ENCODE measurements at places on chromosomes 2 and 18.
A peak's percentile ranks its signal among the peaks of the same experiment; 100 is the strongest.

DNA sequence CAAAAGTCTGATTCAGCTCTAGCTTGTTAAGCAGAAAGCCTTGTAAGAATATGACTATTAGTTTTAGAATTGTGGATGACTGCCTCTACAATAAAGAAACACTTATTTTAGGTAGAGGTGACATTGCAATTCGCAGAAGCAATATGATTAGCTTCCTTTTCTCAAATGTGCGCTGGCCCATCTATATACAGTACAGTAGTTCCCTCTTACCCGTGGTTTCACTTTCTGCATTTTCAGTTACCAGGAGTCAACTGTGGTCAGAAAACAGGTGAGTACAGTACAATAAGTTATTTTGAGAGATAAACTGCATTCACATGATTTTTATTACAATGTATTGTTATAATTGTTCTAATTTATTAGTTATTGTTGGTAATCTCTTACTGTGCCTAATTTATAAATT is 405.1 kb downstream of the GPD2 start:
- no peak for DNase-seq

- no peak for DNase-seq
Observed at GRCh38 chr2:222315443-222316121, 16.8 kb upstream of the PAX3 start.

- DNase-seq, result no peak
Observed at GRCh38 chr2:33069894-33070651, 123.3 kb downstream of the LTBP1 start.

GRCh38 chr2:200306196-200306930 is at the start of gene SPATS2L:
SPATS2L (plus strand) TSS chr2:200306693; CDS start chr2:200389245, 82,552 bp downstream.
- peak; percentile 67 for DNase-seq

- no peak for DNase-seq
Observed at GRCh38 chr2:121771976-121772742, 16.7 kb downstream of the TSN start.

DNA sequence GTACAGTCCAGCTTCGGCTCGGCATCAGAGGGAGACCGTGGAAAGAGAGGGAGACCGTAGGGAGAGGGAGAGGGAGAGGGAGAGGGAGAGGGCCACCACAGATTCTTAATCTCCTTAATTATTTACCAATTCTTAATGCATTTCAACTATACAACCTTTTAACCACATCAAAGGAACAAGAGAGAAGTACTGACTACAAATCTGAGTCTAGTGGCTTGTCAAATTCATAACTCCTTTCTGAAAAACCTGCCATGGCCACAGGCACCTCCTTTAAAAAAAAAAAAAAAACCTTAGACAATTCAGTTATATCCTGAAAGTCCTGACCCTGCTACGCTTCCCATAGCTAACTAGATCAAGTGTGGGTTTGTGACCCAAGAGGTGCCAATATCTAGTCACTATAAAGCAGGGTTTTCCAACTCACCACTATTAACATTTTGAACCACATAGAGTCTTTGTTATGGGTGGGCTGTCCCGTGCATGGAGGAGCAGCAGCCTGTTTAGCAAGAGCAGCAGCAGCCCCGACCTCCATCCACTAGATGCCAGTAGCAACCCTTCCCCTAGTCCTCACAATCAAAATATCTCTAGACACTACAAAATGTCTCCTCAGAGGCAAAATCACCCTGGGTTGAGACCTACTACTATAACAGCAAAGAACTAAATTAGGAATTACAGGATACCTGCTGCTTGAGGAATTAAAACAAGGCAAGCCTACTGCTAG is 6.8 kb downstream of the ESCO1 start:
- peak; percentile 36 for DNase-seq

- no peak for DNase-seq
Observed at GRCh38 chr2:31805688-31806087, 205.1 kb downstream of the MEMO1 start.

GRCh38 chr2:38590053-38590452 is 12.7 kb downstream of the HNRNPLL start:
- peak; percentile 56 for DNase-seq

GRCh38 chr18:79664525-79665125 is 15.0 kb upstream of the CTDP1 start:
- no peak for DNase-seq

DNA sequence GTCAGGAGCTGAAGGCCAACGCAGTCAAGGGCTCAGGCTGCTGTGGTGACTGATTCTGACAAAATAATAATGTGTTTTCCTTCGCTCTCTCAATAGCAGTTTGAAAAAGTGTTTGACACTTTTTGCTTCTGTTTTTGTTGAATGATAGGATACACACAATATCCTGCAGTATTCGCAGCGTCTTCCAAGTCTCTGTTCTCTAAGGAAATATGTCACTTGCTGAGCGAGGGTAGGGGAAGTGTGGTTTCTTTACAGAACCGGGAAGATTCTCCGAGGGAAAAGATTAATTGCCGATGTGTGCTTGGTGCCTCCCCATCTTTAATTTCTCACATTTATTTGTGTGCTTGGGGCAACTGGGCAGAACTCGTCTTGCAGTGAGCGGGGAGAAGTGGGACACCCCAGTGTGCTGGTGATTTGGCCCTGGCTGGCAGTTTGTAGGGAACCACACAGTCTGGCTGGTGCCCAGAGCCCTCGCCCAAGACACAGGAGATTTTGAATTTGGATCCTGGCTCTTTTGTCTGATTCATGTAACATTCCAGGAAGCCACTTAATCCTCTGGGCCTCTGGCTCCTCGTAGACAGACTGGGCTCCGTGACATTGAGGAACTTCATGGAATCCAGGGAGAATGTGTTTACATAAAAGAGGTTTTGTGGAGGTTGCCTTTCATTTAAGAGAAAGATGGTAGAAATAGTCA is 169.4 kb downstream of the LDLRAD4 start:
- DNase-seq, result no peak

- DNase-seq, result no peak
Observed at GRCh38 chr2:98498703-98499440, 54.2 kb downstream of the INPP4A start.

GRCh38 chr2:159450180-159450579 is 163.7 kb upstream of the WDSUB1 start:
- no peak for DNase-seq

DNA sequence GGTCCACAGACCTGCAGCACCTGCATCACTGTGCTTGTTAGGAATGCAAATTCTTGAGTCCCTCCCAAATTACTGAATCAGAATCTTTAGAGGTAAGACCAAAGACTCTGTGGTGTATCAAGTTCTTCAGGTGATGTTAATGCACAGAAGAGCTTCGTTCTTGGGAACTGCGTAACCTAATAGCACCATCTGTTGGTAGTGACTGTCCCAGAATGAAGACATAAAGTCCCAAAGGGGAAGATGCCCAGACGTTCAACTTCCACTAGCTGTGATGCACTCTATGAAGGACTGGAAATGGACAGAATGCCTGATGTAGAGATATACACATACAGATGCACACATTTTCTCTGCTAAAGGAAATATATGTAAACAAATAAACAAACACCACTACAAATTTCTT is 576.0 kb downstream of the LRP1B start:
- peak; percentile 74 for DNase-seq

GRCh38 chr2:183172220-183172887 is 48.1 kb downstream of the NUP35 start:
- DNase-seq, result no peak

GRCh38 chr2:10286216-10287037 is 16.3 kb upstream of the HPCAL1 start:
- no peak for DNase-seq

- DNase-seq, result no peak
Observed at GRCh38 chr18:60196836-60197606, 175.6 kb downstream of the MC4R start.

- no peak for DNase-seq
Observed at GRCh38 chr2:111205774-111206173, 85.1 kb downstream of the BCL2L11 start.

GRCh38 chr2:217713395-217714286 is 289.2 kb downstream of the TNS1 start:
- peak; percentile 81 for DNase-seq

- no peak for DNase-seq
Observed at GRCh38 chr18:71797554-71797953, 746.6 kb downstream of the CBLN2 start.

DNA sequence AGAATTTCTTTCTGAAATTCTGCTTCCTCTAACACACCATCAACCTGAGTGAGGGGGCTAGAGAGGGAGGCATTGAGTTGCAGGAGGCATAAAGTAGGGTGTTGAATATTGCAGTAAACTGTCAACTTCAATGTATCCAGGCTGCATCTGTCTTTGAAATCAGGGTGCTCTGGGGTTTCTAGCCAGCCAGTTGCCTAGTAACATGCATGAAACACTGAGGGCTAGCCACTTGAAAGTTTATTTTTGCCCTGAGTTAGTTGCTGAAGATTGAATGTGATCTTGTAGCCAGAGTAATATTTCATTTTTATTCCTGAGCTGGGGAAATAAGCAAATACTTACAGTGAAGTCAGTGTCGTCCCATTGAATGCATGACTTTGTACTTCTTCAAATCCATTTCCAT is 41.9 kb downstream of the LHCGR start:
- DNase-seq, result no peak

DNA sequence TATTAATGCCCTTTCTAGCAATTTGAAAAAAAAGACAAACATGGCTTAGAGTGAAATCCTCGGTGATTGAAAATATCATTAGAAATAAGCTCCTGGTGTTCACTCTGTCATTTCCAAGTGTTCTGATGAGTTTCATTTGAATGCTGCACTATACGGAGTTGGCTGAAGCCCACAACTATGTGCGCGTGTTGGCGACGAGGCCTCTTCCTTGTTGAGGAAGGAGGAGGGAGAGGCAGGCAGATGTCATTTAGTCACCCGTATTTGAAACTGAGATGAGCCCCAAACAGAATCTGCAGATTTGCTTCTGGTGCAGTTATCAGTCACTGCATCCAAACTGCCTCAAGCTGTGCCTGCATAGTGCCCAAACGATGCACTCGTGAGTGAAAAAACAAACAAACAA is 23.5 kb upstream of the SKOR2 start:
- DNase-seq, result no peak

DNA sequence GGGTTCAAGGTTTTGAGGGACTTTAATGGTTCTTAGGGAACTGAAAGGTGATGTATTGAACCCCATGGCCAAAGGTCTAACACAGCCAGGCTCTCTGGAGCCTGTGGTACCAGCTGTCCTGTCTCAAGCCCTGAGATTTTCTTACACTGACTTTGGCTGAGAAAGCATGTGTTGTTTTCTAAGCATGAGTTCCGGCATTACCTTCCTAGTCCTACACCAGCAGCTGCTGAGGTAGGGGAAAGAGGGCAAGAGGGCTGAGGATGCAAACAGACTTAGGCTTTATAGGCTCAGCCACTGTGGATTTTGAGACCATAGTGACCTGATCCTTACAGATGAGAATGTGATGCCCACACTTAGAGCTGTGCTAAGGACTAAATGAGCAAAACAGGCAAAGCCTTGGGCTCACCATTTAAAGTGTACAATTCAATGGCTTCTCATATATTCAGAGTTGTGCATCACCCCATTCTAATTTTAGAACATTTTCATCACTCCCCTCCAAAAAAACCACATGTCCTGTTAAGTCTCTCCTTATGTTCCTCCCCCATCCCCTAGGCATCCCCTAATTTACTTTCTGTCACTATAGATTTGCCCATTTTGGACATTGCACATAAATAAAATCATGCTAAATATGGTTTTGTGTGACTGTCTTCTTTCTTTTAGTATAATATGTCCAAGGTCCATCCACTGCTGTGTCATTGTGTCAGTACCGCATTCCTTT is 99.7 kb upstream of the OTOS start:
- no peak for DNase-seq

- peak; percentile 18 for DNase-seq
Observed at GRCh38 chr2:197710424-197711042, 5.4 kb downstream of the MARS2 start.

GRCh38 chr2:101204400-101205115 is 48.1 kb upstream of the CNOT11 start:
- peak; percentile 50 for DNase-seq

DNA sequence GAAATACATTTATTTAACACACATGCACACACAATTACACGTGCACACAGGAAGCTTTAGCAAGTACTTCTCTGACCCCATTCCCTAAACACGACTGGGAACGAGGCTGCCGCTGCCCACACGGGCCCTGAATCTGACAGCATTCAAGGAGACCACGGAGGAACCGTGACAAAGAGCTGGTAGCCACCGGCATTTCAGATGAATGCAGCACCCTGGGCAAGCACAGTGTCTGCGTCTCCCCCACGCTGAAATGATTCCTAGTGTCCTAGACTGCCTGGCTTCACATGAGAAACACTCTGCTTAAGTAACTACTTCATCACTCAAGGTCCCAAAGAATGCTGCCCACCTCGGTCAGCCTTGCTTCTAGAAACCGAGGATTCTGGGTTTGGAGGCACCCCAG is 95.0 kb downstream of the HDAC4 start:
- no peak for DNase-seq

GRCh38 chr2:169696381-169696780 is 2.1 kb downstream of the PHOSPHO2 start:
- DNase-seq, result no peak

- no peak for DNase-seq
Observed at GRCh38 chr18:63908858-63909257, 1.1 kb downstream of the SERPINB10 start.

- DNase-seq, result no peak
Observed at GRCh38 chr18:11327391-11328009, 178.1 kb upstream of the PIEZO2 start.
